ENCODE measurements at places on chromosomes 3 and 15.
A peak's percentile ranks its signal among the peaks of the same experiment; 100 is the strongest.

DNA sequence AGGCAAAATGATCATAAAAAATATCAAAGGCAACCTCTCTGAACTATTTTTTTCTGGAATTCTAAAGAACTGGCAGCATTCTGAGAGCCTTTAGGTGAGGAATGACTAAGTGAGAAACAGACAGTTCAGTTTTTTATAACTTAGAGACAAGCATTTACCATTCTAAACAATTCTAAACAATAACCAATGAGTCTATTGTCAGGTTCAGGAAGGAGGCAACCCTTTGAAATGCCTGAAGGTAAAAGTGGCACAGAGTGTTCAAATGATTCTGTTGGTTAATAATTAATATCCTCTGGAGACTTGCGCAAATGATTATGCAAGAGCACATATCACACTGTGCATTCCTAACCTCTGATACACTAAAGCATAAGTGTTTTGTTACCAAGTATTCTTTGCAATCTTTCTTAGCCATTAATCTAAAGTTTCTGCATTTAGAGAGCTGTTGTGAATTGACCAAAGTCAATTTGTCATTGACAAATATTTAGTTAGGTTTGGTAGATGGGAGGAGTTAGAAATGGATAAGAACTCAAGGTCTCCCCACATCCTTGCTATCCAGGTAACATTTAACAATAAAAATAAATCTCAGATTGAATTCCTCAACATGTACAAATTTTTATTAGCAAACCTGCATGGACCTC lies 9.2 kb upstream of the TGFBR2 start:
- no peak for DNase-seq

DNA sequence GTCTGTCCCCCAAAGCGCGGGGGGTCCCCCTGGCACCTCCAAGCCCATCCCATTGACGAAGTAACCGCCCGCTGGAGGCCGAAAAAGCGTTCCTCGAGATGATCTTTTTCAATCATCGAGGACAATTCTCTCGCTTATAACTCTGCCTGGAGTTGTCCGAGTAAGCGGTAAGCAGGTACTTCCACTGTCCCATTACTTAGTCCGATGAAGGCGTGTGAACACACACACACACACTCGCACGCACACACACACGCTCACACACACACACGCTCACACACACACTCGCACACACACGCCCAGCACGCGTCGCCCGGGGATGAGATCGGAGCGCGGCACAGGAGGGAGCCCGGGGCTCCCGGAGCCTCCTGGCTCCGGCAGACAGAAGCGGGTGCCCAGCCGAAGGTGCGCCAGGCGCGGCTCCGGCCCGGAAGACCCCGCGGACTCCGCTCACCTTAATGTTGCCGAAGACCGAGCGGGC lies 430 bp downstream of the SLCO2A1 start:
- DNase-seq, result no peak

DNA sequence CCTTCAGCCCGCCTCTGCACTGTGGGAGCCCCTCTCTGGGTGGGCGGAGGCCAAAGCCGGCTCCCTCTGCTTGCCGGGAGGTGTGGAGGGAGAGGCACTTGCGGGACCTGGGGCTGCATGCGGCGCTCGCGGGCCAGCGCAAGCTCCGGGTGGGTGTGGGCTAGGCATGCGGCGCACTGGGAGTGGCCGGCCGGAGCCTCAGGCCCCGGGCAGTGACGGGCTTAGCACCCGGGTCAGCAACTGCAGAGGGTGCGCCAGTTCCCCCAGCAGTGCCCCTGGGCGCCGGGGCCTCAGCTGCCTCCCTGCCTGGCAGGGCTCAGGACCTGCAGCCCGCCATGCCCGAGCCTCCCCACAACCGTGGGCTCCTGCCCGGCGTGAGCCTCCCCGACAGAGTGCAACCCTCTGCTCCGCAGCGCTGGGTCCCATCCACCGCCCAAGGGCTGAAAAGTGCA lies 98.9 kb upstream of the POU1F1 start:
- no peak for DNase-seq

DNA sequence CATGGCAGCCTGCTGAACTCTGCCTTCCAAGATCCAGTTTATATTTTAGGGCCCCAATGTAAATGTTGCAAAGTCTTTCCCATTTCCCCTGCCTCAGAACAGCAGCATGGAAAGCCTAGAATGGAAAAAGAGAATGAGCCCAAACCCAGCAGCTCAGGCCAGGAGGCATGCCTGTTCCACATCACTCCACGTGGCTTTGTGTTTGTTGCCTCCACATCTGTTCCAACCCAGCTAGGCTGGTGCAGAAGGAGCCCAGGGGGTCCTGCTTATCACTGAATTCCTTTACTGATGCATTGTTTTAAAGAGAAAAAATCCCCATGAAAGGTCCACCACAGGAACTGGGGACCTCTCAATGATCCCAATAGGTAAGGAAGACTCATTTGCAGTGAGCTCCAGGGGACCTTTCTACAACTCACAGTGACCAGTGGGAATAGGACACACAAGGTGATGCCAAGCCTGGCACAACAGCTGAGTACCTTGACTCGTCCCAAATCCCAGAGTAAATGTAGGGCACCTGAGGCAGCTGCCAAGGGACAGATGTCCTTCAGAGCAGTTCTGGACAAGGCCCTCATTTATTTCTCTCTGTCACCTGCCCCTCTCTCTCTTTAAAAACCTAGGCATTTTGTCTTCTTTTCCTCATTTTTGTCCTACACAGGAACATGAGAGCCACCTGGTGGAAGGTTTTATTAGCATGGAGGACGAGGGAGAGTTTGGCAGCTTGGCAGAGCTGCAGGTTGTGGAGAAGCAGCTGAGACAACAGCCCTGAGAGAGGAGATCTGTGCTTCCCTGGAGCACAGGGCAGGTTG lies 41.7 kb upstream of the ADAMTS17 start:
- peak; percentile 7 for DNase-seq

DNA sequence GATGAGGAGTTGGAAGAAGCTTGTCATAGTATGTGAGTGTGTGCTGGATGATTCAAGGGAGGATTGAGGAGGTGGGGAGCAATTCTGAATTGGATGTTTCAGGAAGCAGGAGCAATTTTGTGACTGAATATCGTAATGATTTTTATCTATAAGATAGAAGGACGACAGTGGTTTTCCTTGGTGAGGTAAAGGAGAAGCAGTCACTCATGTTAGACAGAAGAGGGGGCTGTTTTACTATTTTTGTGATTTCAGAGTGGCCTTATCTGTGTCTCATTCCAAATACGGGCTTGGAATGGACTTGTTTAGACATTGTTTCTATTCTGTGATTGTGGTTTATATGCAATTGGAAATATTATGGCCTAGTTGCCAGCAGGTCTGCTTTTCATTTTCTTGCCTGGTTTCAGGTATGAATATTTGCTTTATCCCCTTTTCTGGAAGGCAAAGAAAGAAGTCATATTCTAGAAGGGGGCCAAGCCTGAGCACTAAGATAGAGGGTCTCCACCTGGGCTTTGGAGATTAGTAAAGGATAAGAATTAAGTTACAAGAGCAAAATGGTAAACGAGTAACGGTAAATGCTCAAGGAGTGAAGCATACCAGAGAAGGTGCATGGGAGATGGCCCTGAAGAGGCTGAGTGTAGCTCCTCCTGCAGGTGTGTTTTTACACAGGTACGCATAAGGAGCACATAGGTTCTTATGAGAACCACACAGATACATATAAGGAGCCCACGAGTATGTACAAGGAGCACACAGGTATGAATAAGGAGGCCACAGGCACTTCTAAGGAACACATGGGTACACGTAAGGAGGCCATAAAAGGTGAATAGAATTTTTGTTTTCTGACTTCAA lies 124.6 kb upstream of the KCNAB1 start:
- DNase-seq, result no peak

DNA sequence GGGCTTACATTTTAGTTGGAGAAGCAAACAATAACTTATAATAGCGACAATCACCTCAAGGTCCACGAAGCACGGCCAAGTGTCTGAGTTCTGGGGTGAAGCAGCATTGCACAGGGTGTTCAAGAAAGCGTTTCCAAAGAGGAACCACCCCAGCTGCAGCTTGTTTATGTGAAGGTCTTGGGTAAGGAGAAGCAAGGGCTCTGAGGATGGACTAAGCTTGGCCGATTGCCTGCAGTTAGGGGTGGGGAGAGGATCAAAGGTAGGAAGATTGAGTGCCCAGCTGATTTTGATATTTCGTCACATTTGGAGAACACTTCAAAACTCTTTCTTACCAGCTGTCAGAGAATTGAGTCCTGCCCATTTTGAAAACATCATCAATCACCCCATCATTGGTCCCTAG lies 321.6 kb upstream of the DNAJC19 start:
- DNase-seq, result no peak

Measured in CD4-positive, alpha-beta T cell treated with Interferon gamma for 1 hour (primary cell).